ENCODE measurements at places on chromosomes 3 and 15. TPM values are rescaled to one million over a fixed set of nuclear protein-coding genes. Genes with fewer than 3 reads are reported as not detected.

GRCh38 chr3:78022232-78022631 is 982.3 kb downstream of the ROBO2 start:
- no peak for DNase-seq

DNA sequence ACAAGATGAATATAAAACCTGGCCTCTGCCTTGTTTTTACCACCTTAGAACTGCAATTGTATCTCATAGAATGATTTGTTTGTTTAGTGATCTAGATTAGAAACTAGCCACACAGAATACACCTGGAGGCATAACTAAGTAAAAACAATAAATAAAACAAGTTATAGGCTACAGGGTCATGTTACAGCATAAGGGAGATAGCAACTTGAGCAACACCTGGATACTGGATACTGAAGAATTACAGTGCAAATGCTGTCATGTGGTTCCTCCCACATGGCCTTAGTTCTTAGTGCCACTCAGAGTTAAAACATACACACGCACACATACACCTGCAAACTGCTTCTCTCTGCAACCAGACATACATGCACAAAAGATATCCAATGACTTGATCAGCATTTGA is 563.4 kb upstream of the DPPA4 start:
- no peak for DNase-seq

- DNase-seq: no peak
Observed at GRCh38 chr15:39130556-39131379, 450.1 kb upstream of the THBS1 start.

GRCh38 chr15:57865294-57865693 is 158.8 kb downstream of the POLR2M start:
- DNase-seq: peak; percentile 39

GRCh38 chr3:194967151-194968117 is 281.8 kb downstream of the FAM43A start:
- DNase-seq: no peak

DNA sequence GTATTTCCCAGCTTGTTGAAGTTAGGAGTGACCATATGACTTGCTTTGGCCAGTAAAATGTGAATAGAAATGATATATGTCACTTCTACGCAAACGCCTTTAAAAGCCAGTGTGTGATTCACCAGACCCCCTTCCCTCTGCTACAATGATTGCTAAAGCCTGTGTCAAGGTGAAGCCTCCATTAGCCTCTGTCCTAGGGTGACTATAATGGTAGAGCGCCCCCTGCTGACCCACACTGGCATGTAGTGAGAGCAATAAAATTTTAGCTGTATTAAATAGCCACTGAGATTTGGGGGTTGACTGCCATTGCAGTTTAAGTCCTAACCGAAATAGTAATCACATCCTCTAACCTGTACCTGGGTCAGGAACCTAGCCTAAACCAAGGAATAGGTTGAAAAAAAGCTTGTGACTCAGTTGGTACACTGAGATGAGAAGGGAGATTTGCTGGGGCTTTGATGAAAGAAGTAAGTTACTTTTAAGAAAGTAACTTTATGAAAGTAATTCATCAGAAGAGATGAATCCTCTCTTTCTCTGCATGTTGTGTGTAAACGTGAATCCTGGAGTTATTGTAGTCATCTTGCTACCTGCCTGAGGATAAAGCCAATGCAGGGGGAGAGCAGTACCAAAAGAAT is 52.6 kb downstream of the GTF2E1 start:
- DNase-seq: peak; percentile 81

GRCh38 chr3:15769256-15769915 is 28.4 kb downstream of the ANKRD28 start:
- DNase-seq: no peak

DNA sequence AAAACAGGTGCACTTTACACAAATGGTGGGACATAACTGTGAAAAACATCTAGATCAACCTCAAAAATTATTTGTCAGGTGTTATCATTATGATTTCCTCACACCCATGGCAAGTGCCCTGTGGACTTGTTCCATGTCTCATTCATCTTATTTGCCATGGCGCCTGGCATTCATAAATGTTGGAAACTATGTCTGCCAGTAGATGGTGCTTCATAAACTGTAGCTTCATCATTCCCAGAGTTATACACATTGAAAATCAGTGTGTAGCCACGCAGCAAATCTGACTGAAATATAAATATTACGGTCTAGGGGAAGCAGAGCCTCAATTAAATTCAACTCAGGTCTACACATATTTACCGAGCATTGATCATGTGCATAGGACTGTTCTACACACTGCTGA is 90.7 kb downstream of the IMPG2 start:
- no peak for DNase-seq

GRCh38 chr15:39321977-39322376 is 258.9 kb upstream of the THBS1 start:
- no peak for DNase-seq

GRCh38 chr3:112587336-112587735 is 25.5 kb downstream of the SLC35A5 start:
- no peak for DNase-seq

- DNase-seq: no peak
Observed at GRCh38 chr3:26280517-26280916, 342.1 kb upstream of the LRRC3B start.

GRCh38 chr3:129607391-129608068 is 1.1 kb upstream of the PLXND1 start:
- no peak for DNase-seq

DNA sequence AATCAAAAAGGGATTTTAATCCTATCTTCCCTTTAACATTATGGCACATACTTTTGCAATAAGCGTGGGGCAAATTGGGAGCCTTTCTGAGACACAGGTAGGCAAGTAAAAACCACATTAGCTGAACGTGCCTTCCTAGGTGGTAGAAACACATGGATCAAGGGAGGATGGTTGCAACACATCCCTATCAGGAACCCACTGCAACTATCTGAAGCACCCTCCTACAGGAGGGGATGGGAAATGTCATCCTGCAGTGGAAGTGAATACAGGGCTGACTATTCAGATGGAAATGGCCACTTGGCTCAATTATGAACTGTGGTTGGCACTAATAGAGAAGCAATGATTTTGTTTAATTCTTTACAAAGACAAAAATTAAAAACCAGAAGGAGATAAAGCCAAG is 826.3 kb downstream of the FHIT start:
- DNase-seq: no peak

DNA sequence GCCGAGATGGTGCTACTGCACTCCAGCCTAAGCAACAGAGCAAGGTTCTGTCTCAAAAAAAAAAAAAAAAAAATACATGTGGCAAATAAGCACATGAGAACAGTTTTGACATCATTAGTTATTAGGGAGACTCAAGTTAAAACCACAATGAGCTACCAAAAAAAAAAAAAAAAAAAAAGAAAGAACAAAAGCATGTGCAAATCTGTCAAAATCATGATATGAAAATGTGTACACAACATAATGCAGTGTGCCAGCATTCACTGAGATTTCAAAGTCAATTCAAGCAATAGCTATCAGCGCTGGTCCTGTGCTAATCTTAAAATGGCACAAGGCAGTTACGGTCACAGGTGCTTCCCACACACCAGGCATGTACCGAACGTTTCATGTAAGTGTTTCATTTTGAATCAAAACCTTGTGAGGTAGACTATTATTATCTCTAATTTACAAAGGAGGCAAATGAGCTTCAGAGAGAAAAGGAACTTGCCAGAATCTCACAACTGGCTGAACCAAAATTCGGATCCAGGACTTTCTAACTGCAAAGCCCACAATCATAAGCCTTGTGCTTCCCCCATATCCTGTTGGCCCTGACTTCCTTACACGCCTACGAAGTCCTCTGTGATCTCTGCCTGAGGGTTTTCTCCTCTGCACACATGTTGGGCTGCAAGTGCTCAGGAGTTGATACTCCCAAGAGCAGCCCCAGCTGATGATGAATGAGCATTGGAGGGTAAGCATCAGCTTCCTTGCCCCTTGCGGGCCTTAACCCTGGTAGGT is 200.1 kb upstream of the PROK2 start:
- no peak for DNase-seq

DNA sequence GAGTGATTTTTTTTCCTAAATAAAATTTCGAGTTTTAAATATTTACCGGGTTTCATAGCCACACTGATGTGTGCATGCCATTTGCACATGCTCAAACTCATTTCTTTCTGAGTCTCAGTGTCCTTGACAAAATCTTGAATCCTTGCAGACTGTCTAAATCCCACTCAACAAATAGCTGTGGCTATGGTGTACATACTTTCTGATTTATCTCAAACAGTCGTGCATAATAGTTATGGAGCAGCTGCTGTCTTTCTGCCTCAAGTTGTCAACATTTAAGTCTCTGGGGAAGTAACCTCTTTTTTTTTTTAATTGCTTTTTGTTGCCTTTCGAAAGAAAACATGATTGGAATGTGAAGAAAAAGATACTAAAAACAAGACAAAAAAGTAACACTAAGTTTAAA is 52.8 kb upstream of the UTS2B start:
- DNase-seq: no peak

- no peak for DNase-seq
Observed at GRCh38 chr3:117998071-117998470, 1036.6 kb downstream of the IGSF11 start.

- no peak for DNase-seq
Observed at GRCh38 chr3:170701696-170702678, 116.1 kb upstream of the SLC7A14 start.

DNA sequence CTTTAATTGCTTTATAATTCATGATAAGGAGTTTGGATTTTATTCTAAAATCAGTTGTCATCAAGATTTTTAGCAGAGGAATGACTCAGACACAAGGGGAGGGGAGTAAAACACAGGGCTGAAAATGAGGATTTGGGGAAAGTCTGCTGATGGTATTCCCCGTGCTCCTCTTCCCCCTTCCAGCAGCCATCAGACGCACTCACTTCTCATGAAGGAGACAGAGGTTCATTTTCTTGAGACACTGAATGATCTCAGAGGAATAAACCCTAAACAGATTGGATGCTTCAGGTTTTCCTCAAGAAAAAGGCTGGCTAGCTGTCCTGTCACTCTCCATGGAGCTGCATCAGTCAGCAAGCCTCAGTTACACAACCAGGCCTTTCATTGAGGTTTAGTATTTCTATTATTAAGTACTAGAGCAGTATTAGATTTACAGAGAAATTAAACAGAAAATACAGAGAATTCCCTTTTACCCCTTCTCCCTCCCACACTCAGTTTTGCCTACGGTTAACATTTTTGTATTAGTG is 166.4 kb downstream of the C3orf70 start:
- DNase-seq: no peak

GRCh38 chr15:20349774-20350498 is 191.7 kb downstream of the GOLGA6L6 start:
- peak; percentile 27 for DNase-seq

DNA sequence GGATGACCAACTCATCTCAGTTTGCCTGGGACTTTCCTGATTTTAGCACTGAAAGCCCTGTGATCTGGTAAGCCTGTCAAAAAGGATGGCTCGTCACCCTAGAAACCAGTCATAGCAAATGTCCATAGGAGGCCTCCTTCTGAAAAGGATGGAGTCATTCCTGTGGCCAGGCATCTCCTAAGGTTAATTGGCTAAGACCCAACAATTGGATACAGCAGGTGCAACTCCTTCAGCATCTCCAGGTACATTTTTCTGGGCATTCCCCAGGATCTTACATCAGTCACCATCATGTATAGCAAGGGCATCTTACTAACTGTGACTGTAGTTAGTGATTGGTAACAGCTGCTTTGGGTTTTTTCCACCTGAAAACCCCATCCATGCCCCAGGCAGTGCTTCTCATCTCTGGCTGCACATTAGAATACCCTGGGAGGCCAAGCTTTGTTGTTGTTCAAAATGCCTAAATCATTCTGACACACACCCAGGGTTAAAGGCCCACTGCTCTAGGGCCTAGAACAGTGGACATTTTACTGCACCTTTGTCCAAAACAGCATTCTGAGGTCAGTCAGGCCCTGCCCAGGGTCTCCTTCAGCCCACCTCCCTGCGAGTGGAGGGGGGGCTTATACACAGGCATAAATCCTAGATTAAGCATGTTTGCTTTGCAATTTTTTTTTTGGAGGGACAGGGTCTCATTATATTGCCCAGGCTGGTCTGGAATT is 28.3 kb upstream of the GALNT15 start:
- DNase-seq: no peak

DNA sequence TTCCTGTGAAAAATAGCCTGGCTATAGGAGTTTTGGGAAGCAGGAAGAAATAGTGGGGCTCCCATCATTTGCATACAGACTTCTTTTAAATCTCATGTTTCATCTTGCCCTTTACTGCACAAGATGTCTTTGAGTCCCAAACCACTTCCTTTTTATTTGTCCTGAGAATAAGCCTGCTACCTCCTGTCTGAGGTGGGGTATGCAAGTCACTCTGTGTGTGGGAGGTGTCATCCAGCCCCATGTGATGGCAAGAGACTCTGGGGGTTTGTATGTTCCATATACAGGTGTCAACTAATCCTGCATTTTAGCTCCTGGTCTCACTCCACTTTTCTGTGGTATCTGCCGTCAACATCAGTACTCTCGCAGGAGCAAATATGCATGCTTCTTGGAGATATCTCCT is 102.0 kb downstream of the OTOL1 start:
- DNase-seq: no peak

GRCh38 chr15:73303636-73304035 is 65.1 kb downstream of the HCN4 start:
- no peak for DNase-seq

- no peak for DNase-seq
Observed at GRCh38 chr15:48144889-48145288, 24.1 kb downstream of the SLC24A5 start.

- no peak for DNase-seq
Observed at GRCh38 chr3:150346981-150347863, 60.9 kb upstream of the TSC22D2 start.

GRCh38 chr3:152874896-152875749 is 40.2 kb downstream of the P2RY1 start:
- DNase-seq: no peak

GRCh38 chr15:47876986-47877385 is 159.7 kb downstream of the SEMA6D start:
- DNase-seq: no peak

DNA sequence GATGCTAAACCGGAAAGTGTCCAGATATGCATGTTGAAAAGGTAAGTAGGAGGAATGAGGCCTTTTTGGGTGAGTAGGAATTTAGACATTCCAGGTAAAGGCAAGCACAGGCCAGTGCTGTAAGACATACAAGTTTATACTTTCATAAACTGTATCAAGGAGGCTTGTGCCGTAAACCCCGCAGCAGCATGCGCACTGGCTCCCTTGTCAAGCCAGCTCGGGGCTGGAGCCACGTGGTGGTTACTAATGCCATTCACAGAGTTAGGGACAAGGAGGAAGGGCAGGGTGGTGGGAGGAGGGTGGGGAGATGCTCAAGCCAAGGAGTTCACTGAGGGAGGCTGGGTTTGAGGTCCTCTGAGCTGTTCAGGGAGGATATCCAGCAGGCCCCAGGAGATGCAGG is 35.8 kb downstream of the PLD1 start:
- DNase-seq: no peak

- DNase-seq: peak; percentile 28
Observed at GRCh38 chr3:94525043-94525442, 462.2 kb downstream of the NSUN3 start.

Gene EOMES
- 1.7 TPM for total RNA-seq

Gene ACOX2
- 0.85 TPM for total RNA-seq

Gene CKMT1B
- 36.7 TPM for total RNA-seq

Gene CYP1A2
- not detected for total RNA-seq

Gene CFAP91
- 2.2 TPM for total RNA-seq

Gene TMED3
- 46.4 TPM for total RNA-seq

Gene SYNM
- total RNA-seq: 1.8 TPM

Gene OSTN
- 0.09 TPM for total RNA-seq

Gene ATP13A5
- total RNA-seq: not detected

Gene FEZF2
- 0.11 TPM for total RNA-seq

Gene GPR15
- not detected for total RNA-seq

Gene MBNL1
- total RNA-seq: 14.9 TPM

Gene AHSG
- not detected for total RNA-seq

Gene AADACL2
- not detected for total RNA-seq

Gene C2CD4A
- not detected for total RNA-seq

Gene GP9
- total RNA-seq: not detected

Measured in H9 (cell line).